ENCODE measurements at places on chromosomes 5 and 9.
A peak's percentile ranks its signal among the peaks of the same experiment; 100 is the strongest.

GRCh38 chr9:39588500-39589137, 233.2 kb downstream of the SPATA31A1 start:
- no peak for DNase-seq

DNA sequence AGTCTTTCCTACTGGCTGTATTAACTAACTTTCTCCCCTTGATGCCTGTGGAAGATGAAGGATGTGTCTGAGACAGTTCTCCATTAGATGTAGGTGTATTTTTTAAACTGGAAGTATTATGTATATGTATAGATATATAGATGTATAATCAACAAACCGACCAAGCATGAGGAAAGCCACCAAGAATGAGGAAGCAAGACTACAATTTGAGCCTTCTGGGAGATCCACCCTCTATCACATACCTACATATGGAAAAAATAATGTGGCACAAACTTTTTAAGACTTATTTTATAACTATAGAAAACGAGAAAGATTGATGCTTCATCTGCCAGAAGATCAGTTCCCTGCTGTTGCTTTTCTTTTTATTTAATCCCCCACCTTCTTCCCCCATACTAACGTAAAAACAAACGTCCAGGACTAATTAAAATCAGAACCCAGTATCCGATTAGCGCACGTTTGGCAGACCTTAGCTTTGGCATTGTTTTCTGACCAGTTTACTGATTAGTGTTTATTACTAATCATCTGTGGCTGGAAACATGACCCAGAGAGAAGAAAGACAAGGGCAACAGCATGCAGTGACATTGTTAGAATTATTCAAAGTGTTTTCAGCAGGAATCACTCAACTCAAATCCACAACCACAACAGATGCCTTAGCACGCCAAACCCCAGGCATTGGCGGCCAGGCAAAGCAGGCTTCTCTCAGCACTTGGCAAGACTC, 490.2 kb downstream of the EBF1 start:
- no peak for DNase-seq

DNA sequence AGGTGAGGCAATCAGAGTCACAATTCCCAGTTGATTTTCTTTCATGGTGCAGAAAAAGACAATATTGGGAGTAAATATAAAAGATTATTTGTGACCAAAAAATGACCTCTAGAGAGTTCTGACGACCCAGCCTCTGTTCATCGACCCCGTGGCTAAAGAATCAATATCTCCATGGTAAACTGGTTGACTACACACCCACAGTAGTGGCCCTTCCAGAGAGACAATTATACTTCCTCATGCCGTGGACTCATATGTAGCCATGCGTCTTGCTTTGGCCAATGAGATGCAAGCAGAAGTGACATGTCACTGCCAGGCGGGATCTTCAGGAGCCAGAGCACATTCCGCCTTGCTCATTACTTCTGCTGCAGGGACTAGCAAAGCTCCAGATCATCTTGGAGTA, 163.3 kb upstream of the RAD23B start:
- DNase-seq: no peak

DNA sequence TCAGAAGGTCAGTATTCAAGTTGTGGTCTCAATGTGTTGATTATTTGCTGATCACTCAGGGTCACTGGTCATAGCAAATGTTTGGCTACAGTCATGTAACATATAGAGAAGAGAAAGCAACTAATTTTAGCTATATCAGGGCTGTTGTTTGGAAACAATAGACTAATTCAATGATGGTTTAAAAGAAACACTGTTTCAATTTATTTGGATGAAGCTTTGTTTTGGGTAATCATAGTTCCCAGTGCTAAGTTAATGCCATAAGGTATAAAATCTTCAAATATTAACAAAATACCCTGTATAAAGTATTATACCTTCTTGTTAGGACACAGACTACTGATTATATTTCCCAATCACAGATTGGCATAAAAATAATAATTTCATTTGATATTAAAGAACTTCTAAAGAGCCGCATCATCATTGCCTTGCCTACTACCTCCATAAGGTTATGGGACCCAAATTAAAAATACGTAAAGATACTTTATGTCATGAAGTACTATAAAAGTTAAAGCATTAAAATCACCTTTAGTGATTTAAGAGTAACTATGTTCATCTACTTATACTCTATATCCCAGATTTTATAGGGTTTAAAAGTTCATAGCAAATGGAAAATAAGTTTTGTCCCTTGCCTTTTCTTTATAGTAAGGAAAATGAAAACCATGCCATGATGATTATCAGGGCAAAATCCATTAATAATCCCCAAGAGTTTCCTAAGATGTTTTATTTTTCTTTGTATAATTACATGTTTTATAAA, 6.0 kb downstream of the NR3C1 start:
- DNase-seq: no peak

GRCh38 chr9:128085943-128086342, 17.9 kb downstream of the SLC25A25 start:
- no peak for DNase-seq

DNA sequence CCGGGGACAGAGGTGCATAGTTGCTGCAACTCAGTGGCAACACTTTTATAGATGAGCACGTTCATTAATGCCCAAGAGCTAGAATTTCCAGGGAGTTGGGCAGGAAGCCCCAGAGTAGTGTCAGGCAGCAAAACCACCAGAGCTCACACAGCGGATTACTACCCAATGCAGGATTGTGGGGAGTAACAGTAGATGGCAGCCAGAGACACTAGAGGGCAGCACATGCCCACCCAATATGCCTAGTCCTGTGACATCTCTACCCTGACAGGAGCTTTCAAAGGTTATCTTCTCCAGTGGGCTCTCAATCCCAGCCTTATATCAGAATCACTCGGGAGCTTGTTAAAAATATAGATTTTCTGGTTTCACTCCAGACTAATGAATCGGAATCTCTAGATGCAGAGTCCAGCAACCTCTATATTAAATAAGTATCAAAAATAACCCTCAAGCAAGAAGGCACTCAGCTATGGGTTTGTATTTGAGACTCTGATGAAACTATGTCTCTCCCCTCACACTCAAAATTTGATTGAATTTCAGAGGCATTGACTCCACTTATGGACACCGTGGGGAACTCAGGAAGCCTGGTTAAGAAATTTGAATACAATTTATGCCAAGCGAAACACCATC, 58.4 kb upstream of the PHF24 start:
- DNase-seq: peak; percentile 73

DNA sequence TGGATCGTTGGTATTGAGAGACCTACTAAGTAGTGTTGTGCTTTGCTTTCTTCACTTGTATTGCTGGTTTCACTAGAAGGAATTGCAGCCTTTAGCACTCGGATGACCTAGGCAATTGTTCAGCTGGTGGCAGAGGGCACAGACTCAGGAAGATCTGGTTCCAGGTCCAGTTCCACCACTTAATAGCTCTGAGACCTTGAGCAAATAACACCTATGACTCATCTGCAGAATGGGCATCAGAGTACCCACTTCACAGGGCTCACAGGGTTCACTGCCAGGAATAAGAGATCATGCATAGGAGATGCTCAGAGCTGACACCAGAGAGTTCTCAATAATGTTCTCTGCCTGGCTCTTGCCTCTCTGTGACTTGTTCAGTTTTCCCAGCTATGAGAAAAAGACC, 133.6 kb downstream of the SIL1 start:
- no peak for DNase-seq

DNA sequence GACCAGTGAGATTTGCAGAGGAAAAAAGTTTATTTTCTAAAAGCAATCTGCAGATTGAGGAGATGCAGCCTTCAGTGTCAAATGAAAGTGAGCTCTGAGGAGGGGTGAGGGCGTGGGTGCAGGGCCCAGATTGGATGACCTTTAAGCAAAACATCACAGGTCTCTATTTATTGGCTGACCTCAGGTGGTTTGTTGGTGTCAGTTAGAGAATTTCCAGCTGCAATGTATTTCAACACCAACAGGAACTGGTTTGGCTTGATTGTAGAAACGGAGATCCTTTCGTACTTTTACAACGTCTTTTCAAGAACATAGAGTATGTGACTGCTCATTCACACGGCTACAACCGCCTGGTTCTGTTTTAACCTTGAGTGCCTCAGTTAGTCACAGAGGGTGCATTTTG, 1069.1 kb downstream of the EFNA5 start:
- DNase-seq: no peak

- DNase-seq: no peak
Observed at GRCh38 chr5:147616421-147616820, 106.6 kb upstream of the DPYSL3 start.

DNA sequence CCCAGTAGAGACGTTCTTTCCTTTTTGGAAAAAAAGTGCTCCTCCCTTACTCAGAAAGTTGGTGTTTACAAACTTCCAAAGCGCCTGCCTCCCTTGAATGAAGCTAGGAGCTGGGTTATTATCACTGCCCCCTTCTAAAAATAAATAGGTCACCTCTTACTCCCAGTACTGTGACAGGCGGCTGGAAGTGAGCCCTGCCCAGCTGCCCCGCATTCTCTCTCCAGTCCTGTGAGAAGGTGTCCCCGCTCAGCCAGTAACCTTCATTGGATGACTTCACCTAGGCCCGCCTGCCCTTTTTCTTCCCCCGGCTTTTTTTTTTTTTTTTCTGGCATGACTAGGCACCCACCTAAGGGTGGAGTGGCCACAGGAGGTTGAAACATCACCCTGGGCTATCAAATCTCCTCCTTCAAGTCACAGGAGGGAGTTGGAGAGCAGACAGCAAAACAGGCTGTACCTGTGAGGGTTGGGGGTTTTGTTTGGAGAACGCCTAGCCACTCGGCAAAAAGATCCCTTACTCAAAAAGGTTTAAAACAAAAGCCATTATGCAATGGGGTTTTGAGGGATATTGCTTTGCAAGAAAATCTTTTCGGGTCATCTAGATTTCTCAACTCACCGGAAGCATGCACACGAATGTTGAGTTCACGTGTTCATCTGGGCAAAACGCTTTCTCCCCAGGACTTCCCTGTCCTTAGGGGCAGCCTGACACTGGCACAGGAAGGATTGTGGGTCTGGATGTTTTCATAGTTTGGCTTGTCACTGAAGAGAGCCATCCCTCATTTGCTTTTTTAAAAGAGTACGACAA, 43.3 kb upstream of the ZNF622 start:
- no peak for DNase-seq

- no peak for DNase-seq
Observed at GRCh38 chr5:80103371-80103770, 68.2 kb downstream of the THBS4 start.

GRCh38 chr5:31333475-31333874, 140.0 kb downstream of the CDH6 start:
- no peak for DNase-seq

- no peak for DNase-seq
Observed at GRCh38 chr5:179413711-179414458, 68.6 kb upstream of the ADAMTS2 start.

- no peak for DNase-seq
Observed at GRCh38 chr5:117881426-117882230, 1106.7 kb downstream of the DTWD2 start.

GRCh38 chr9:89811886-89812450, 207.2 kb downstream of the GADD45G start:
- no peak for DNase-seq

DNA sequence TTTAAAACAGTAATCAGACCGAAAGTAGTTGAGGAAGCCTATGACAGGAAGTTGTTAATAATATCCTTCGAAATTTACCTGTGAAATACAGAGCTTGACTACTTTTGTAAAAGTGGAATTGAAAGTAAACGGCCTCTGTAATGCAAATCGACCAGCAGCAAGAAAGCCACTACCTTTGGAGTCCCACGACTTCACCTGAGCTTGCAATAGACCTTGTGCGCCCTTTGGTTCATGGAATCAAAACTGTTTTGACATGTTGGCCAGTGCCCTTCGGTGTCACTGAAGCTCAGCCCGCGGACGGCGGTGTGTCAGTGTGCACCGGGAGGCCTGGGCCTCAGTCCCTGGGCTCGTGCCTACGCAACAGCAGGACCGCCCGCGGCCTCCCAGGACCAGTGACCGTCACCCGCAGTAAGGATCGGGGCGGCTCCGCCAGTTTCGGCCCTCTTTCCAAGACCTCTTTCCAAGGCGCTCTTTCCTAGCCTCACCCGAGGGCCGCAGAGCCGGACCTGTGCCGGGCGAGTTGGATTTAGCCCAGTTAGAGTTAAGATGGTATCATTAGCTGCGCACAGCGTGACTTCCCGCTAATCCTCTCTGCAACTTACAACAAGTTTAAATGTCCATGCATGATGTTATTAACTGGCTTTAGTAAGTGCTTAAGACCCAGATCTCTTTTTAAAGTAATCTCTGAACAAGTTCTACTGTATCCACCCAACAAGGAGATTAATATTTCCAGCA, 223.3 kb downstream of the MEF2C start:
- DNase-seq: no peak

GRCh38 chr5:94715768-94716167, 97.3 kb downstream of the SLF1 start:
- DNase-seq: no peak

DNA sequence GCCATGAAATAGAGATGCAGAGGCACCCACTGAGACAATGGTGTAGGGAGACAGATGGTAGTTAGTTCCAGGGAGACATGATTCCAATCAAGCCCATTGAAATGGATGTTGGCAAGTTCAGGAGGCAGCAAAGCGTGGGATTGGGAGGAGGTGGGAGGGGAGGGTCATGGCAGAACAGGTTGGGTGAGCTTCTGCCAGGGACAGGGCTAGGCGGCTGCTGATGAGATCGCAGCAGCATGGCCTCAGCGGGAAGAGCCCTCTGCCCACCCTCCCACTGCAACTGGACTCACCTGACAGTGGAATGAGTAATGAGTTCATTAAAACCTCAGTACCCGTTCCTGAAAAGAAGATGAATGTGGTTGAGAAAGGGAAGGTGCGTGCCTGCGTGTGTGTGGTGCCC, 418.2 kb downstream of the CDK5RAP2 start:
- no peak for DNase-seq

GRCh38 chr5:178650214-178650613, 23.4 kb upstream of the CLK4 start:
- no peak for DNase-seq

- DNase-seq: no peak
Observed at GRCh38 chr9:2230362-2230761, 215.2 kb downstream of the SMARCA2 start.

DNA sequence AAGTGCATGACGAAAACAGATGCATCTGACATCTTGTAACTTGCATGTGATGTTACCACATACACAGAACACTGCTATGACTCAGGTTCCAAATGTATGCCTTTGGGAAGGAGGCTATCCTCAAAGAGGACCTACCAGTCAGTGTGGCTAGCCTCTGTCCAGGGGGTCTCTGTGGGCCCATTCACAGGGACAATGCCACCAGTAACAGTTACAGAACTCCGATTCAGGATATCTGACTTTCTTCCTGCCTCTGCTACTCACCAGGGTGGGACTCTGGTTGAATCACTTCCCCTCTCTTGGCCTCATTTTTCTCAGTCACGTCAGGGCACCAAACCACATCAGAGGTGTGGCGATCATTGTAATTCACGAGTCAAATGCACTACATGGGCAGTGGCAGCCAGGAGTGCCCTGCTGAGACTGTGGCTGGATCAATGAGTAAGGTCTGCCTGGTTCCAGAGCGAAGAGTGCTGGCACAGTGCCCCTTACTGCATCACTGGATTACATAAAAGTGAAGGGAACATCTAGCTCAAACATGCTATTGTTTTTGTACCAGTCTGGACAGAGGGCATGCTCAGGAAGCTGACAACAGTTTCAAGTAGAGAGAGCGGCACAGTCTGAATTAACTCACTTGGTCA, 13.2 kb downstream of the ATOX1 start:
- no peak for DNase-seq

Data from stimulated activated CD4-positive, alpha-beta T cell treated with anti-CD3 and anti-CD28 coated beads, Interleukin-4, amount 100 ng/mL, for 4 hours (primary cell).